ENCODE measurements at places on chromosomes 7 and 10. TPM values are rescaled to one million over a fixed set of nuclear protein-coding genes. Genes with fewer than 3 reads are reported as not detected.

GRCh38 chr7:35533902-35534301, 161.0 kb downstream of the HERPUD2 start:
- no peak for DNase-seq

OR6V1 gene
- total RNA-seq: not detected

DNA sequence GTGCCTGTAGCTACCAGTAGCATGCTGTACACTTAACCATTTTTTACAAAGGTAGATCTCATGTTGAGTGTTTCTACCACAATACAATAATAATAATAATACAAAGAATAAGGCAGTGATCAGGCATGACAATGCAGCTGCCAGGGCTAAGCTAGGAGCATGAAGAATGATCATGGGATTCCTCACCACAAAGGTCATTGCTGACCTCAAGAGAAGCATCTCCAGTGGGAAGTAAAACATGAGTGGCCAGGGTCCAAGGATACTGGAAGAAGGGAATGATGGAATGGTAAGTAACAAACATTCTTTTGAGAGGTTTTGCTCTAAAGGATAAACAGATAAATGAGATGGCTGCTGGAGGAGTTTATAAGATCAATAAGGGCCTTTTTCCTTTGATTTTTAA, 591.1 kb downstream of the TNS3 start:
- peak; percentile 83 for DNase-seq

DNA sequence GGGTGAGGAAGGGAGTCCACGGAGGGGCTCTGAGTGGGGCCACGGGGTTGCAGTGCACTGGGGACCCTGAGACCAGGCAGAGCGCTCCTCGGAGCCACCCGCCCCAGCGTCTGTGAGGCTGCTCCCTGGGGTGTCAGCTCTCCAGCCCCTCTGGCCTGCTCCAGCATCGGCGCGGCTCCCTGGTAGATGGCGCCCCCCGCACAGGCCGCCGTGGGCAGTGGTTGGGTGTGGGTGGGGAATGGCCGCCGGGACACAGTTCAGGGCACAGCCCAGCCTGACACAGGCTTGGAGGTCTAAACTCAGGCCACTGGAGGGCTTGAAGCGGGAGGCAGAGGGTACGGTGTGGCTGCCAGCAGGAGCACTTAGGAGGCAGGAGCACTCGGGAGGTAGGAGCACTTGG, 222.6 kb upstream of the PPP2R2D start:
- DNase-seq: no peak

GRCh38 chr10:69845574-69846292, 44.0 kb downstream of the COL13A1 start:
- DNase-seq: peak; percentile 39

GRCh38 chr10:116741391-116742351, 695 bp downstream of the HSPA12A start:
- DNase-seq: no peak

DNA sequence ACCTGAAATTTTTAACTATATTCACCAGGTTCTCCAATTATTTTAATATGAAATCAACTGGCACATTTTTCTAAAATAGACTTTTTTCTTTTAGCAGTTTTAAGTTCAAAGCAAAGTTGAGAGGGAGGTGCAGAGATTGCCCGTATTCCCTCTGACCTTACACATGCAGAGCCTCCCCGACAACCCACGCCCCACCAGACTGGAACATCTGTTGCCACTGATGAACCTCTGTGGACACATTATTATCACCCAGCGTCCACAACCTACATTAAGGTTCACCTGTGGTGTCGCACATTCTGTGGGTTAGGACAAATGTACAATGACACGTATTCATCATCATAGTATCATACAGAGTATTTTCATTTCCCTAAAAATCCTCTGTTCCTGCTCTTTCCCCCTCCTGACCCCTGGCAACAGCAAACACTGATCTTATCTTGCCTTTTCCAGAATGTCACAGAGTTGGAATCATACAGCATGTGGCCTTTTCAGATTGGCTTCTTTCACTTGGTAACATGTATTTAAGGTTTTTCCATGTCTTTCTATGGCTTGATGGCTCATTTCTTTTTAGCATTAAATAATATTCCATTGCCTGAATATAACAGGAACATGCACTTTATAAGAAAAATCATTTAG, 37.1 kb downstream of the COBL start:
- no peak for DNase-seq

- no peak for DNase-seq
These were observed 1221.1 kb upstream of the CELF2 start for GRCh38 chr10:9796564-9796963.

UPF2 gene
- 12.4 TPM for total RNA-seq

- DNase-seq: no peak
These were observed 672.0 kb upstream of the FOXK1 start for GRCh38 chr7:4010061-4010605.

DNA sequence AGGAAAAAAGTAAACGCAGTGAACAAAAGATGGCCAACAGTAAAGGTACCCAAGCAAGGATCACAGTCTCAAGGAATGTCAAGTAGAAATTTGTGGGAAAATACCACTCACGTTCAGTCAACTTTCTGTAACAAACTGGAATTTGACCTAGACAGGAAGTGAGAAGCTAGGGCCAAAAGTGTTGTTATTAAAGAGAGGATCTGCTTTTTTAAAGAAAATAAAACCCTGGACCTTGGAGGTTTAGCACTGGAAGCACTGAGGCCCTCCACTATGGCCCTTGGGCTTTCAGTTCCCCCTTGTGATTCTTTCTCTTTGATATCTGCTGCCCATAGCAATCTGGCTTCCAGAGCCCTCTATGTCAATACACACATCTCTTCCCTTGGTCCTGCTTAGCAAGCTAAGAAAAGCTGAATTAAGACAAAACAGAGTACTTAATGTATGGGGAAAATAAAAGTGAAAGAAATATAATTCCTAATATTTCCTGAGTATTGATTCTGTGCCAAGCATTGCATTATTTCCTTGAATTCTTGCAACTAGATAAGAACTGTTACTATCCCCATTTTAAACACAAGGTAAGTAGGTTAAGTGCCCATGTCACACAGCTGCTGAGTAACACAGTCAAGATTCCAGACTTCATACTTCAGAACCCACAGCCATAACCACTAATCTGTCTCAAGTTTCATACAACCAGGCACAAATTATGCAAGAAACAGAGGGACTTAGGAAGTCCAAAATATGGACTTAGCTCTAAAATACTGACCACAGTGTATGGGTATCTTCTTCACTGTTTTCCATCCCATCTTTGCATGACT, 2.6 kb upstream of the ZNF438 start:
- DNase-seq: no peak

MICU1 gene
- total RNA-seq: 34.4 TPM

DNA sequence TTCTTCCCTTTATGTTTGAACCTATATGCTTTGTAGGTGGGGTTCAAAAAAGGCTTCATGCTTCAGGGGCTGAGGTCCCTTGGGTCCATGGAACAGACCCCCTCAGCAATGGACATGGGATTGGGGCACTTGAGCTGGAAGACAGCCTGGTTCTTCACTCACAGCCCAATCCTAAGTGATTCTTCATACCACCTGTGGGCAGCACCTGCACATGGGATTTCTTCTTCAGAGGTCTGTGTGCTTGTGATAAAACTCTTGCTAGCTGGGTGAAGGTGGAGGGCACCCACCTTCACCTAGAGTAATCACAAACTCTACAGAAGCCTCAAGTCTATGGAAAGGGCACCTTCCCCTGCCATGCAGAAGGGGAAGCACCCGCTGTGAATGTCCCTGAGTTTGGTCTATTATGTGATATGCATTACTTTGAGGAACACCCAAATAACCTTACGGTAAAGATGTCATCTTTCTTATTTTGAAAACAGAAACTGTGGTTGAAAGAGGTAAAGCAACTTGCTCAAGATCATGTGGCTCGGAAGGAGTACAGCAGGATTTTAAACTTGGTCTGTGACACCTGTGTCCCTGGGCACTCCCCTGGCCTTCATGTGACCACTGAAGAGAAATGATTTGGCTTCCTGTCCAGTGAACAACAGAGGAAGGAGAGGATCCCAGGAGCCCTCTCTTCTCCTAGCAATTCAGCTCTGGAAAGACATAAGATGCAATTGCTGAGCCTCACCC, 469.5 kb upstream of the ZMIZ1 start:
- DNase-seq: peak; percentile 2

DNA sequence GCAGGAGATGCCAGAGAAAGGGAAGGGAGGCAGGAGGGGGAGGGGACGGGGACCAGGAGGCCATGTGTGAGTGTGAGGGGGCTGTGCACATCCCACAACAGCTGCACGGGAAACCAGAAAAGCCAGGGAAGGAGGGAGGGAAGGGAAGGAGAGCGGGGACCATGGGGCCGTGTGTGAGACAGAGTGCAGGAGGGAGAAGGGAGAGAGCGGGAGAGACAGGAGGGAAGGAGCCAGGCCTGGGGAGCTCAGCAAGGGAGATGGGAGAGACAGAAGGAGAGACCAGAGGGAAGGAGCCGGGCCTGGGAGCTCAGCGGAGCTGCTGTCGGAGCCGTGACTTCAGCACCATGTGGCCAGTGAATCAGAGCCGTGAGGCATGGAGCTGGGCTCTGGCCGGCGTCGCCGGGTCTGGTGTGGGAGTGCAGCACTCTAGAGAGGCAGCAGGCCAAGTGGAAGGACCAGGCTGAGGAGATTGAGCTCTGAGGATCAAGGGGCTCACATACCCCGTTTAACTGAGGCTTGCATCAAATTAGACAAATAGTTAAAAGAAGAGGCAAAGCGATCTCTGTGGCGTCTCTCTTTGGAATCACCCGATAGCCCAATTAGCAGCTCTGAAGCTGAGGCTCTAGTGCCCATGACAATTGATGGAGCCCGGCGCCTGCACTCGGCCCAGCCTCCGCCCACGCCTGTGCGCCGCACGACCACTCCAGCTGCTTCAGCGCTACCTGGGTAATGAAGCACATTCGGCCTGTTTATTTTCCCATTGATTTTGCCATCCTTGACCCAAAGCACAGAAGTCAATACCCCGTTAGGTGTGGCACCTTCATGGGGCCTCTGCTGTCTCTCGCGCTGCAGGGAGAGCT, 150.4 kb downstream of the MAD1L1 start:
- no peak for DNase-seq

- peak; percentile 52 for DNase-seq
These were observed at the start of gene ADCK2 for GRCh38 chr7:140672382-140673062. TSS of gene ADCK2 (plus strand) at chr7:140672945. CDS start at chr7:140673331, 386 bp downstream.

GRCh38 chr7:44177570-44178131, 11.6 kb downstream of the GCK start:
- DNase-seq: no peak

GRCh38 chr10:35420827-35421552, 84.7 kb downstream of the CCNY start:
- no peak for DNase-seq

DNA sequence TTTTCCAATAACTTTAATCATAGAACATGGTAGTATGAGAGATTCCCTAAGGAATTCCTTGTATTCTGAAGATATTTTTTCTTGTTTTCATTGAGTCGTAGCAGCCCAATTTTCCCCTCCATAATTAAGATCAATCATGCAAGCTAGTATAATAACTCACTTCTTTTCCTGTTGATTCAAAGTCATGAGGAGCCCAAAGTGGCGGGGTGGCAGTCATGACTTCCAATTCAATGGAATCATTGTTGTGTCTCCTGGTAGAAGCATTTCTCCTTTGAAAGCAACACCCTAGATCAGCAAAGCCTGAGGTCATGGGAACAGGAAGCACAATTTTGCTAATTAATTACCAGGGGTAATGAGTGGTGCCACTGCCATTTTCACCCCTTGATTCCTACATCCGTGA, 77.6 kb upstream of the MAGI2 start:
- peak; percentile 95 for DNase-seq

GRCh38 chr10:53886325-53887300, 914.4 kb downstream of the PCDH15 start:
- DNase-seq: no peak

DNA sequence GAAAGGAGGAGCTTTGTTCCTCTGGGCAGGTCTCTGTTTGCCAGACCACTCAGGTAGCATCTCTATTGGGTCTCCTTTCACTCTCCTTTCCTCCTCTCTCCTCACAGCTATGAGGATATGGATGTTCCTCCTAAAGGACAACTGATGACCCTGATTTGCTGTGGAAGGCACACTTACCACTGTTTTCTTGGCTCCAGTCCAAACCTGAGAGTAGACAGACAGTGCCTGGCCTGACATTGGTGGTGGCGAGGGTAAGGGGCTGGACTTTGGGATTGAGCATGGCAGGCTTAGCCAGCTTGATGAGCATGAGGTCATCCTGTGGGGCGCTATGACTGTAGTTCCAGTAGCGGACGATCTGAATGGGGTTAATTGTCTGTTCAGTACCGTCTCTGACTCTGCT, 3.6 kb downstream of the PRSS37 start:
- no peak for DNase-seq

DNA sequence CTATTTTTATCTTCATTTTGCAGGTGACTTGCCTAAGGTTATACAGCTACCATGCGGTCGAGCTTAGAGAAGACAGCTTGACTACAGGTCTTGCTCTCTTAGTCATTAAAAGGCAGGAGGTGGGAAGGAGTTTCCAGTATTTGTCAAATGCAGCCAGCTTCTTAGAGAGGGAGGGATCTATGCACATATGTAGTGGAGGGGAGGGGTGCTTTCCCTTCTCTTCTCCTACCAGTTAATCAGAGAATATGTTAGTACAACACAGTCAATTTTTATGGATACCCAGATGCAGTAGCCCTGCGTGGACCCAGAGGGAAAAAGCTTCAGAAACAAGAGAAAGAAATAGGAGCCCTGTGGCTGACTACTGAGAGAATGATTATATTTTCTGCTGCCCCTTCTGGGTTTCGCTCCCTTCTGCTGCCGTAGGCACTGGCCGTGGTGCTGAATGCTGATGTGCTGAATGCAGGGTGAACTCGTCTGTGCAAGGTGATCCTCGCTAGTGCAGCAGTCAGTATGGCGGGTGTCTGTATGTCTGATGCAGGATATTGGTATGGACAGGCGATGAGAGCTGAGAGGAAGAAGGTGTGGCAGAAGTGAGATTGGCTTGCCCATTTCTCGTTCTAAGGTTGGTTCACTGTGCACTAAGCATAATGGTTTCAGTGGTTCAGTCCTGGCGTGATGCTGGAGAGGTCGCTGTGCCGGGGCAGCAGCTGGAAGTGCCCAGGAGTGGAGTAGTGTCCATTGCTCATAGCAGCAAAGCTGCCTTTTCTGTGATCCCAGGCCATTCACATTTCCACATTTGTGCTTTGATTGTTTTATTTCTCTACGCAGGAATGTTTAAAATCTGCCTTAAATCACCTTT, 189.2 kb upstream of the PODXL start:
- peak; percentile 28 for DNase-seq
